Hematopoietic multipotent progenitor cell treated with erythropoietin and hydrocortisone succinate and interleukin-3 and kit ligand, for 6 days (in vitro differentiated cells): ENCODE measurements at places on chromosomes 3 and 15.

DNA sequence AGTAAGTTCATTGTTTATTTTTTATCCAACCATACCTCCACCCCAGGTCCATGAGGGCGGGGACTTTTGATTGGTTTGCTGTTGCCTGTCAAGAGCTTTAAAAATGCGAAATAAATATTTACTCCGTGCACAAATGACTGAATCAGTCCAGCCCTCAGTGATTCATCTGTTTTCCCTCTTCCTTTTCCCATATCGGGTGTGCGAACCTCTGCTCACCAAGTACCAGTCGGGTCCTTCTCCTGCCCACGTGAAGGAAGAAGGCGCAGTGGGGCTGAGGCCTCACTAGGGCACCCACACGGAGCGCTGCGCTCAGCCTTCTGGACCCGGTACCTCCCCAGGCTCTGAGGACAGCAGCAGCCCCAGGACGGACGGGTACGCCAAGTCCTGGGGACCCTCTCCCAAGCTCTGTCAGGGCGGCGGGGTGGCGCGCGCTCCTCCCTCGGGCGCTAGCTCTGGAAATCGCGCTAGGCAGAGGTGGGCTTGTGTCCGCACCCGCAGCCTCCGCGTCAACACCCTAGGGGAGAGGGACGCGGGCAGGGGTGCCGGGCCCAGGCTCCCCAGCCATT lies 70.5 kb upstream of the EPHB3 start:
- DNase-seq: no peak

- DNase-seq: no peak
These were observed 125.9 kb upstream of the SLC7A14 start for GRCh38 chr3:170711786-170712185.

DNA sequence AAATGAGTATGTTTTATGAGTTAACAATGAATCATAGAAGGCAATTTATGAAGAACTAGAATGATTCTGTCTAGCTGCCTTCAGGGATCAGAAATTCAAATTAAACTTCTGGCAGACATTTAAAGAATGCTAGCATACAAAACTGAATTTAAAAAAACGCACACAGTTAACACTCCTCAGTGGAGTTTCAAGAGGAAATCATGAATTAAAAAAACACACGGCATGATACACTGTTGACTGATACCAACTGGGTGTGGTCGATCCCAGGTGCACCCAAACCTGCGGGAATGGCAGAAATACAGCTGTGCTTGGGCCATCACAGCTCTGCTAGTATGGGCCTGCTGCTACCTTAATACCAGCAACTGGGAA lies 526.0 kb downstream of the FOXP1 start:
- no peak for DNase-seq

GRCh38 chr3:143276592-143276991 lies 157.0 kb downstream of the CHST2 start:
- DNase-seq: no peak

DNA sequence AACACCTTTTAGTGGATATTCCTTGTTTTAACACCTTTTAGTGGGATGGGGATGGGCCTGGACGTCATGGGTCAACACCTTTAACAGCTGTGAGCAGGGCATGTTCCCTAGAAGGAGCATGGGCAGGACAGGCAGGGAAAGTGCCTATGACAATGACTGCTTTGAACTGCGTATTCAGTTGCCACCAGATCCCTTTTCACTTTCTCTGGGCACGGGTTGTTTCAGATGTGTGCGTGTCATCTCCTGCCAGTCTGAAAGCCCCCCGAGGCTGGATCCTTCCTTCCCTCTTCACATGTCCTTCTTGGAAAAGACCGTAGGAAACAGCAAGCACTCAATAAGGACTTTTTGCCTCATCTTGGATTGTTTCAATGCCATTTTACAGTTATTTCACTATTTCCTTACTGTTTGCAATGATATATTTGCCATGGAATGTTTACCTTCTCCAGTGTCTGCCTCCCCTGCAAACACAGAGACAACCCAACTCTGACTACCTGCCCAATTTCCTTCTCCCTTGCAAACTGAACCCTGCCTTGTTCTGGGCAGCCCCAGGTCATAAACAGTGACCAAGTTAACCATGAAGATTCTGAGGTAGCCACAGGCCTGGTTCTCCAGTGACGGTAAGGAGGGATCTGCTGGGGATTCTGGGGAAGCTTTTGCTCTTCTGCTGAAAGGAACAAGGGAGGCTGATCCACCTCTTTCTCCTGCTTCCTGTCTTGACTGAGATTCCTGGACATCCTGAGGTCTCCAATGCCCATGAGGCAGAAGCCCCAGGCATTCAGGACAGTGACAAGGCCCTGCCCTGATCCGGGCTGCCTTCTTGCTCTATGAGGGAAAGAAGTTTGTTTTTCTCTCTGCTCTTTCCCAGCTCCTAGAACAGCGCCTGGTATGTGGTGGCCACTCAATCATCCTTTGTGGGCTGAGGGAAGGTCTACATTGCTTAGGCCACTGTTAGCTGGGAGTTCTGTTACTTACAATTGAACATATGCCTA lies 51.8 kb downstream of the NOX5 start:
- no peak for DNase-seq
